ENCODE measurements at places on chromosomes 3 and 15.

DNA sequence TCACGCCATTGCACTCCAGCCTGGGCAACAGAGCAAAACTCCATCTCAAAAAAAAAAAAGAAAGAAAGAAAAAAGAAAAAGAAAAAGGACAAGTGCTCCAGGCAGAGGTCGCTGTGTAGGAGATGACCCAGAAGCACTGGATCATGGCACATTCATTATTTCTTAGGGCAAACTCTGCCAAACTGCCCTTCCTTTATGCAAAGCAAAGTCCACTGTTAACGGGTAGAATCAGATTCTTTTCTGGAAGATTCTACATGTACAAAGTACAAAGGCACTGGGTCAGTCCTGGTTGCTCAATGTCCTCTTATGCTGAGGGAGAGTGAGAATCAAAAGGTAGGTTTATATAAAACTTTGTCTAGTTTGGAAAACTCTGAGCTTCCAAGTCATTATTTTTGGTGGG is 144.9 kb downstream of the FEZF2 start:
- no peak for DNase-seq

GRCh38 chr3:63251499-63251898 is 26.6 kb upstream of the SYNPR start:
- DNase-seq = no peak

DNA sequence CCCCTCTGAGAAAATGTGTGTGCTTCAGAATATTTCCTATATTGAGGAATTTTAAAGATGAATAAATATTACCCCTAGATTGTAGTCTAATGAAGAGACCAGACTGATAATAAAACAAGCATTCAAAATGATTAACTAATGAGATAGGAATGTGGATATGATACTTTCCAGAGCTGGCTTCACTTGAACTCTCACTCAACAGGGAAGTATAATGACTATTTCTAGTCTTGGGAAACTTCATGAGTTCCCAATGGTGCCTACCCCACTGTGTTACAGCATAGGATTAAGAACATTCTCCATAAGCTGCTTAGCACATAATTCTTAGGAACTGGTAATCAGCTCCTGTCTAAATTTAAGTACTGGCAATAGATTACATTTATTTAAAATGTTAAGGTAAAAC is 261.5 kb upstream of the ZNF385D start:
- no peak for DNase-seq

DNA sequence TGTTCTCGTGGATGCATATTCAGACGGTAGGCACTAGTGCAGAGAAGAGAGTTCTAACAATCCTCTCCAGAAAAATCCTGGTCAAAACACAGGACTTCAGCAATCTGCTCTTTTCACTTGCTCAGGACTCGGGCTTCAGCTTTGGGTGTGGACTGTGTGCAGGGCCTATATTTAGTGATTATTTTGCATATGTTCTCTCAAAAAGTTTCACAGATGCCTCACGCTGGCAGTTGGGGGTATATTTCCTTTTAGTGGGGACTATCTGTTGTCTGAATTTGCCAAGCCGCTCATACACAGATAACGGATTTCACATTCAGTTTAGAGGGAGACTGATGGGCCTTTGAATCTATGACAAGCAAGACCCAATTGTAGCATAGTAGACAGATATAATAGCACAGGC is 54.4 kb upstream of the LRRN1 start:
- DNase-seq = no peak

DNA sequence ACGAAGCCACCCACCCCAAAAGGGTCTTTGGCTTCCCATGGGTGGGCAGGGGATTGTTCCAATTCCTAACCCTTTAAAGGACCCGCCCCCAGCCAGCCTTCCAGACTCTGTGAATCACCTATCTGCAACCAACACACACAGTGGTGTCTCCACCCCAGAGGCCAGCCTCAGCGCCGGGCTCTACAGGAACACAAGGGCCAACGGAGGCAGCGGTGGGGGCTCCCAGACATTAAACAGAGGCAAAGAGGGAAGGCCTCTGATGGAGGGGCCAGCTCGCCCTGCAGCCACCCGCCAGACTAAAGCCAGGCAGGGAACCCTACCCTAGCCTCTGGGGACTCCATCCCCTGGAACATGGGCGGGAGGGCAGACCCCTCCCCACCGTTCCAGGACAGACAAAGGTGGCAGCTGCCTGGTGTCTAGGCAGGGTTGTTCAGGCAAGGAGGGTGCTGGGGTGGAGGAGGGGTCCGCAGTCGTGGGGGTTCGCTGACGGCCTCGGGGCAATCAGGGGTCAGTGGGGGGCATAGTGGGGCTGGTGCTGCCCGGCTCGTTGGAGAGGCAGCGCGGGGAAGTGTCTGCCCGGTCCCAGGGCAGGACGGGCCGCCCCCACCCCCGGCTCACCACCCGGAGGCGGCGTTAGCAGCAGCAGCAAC is 448 bp downstream of the SHISA5 start:
- DNase-seq = peak; percentile 78

DNA sequence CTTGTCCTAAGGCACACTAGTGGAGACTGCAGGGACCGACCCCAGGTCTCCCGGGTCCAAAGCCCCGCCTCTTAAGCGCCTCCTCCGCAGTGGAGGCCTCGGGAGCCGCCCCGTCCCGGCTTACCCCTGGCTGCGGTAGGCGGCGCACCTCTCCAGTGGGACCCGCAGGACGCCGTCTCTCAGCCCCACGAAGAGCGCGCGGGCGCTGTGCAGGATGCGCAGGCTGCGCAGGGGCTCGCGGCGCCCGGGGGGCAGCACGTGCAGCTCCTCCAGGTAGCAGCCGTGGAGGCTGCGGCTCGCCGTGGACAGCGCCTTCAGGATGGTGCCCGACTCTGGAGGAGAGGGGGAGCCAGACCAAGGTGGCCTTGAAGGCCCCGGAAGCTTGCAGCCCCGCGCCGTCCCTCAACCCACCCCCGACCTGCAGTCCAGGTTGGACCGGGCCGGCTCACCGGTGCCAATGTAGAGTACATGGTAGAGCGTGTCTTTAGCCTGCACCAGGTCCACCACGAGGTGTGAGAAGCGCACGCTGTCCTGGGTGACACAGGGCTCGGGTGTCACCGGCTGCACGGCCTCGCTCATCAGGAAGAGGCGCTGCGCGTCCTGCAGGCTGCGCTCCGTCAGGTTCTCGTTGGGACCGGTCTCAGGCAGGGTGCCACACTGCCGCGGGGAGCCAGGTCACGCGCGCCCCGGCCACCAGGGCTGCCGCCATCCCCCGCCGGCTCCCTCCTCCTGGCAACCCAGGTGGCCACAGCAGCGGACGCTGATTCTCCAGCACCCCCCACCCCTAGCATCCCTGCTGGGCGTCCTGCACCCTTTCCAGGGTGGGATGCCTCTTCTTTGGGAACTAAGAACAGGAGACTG is 105.5 kb downstream of the SEMA5B start:
- DNase-seq = no peak

All from hematopoietic multipotent progenitor cell treated with erythropoietin and hydrocortisone succinate and interleukin-3 and kit ligand, for 15 days (in vitro differentiated cells).